ENCODE measurements at places on chromosomes 5 and 9.

GRCh38 chr5:27389696-27390095, 351.3 kb upstream of the CDH9 start:
- DNase-seq, result no peak

DNA sequence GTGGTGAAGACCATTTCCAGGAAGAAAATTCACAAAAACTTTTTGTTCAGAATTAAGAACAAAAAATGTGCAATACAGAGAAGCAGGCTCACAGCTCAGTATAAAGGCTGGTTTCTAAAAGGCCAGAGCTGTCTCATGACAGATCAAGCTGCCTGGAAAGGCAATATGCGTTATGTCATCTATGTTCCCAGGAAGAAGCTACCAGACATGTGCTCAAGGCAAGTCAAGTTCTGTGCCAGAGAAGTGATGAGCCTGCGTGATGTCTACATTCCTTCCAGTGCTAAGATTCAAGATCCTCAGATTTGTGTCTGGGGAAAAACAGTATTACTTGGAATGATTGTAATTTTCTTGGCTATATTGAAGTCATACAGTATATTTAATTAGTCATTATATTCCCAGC, 104.3 kb downstream of the PDE4D start:
- DNase-seq, result no peak

DNA sequence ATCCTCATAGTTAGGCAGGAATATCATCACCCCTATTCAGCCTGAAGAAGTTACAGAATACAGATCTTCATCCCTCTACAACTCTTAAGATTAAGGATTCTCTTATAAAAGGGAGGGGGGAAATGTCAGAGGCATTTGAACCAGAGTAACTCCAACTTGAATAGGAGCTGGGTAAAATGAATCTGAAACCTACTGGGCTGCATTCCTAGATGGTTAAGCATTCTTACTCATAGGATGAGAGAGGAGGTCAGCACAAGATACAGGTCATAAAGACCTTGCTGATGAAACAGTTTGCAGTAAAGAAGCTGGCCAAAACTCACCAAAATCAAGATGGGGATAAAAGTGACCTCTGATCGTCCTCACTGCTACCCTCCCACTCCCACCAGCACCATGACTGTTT, 14.4 kb downstream of the FREM1 start:
- DNase-seq, result no peak

- DNase-seq, result no peak
These were observed 6.9 kb upstream of the LTC4S start for GRCh38 chr5:179786861-179787260.

DNA sequence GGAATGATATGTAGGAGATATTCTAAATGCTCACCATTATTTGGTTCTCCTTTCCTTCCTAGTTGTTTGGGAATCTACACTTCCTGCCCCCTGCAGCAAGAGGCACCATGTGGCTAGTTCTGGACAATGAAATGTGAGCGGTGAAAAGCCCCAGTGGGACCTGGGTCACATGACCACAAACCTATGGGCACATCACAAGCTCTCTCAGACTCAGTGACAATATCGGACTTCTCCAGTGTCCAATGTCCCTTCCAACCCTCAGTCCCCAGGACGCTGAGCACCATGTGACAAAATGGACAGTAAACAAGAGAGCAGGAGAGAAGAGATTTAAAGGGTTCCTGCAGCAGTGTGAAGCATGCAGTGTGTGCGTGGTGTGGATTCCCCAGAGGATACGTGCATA, 44.6 kb upstream of the FOXE1 start:
- no peak for DNase-seq

DNA sequence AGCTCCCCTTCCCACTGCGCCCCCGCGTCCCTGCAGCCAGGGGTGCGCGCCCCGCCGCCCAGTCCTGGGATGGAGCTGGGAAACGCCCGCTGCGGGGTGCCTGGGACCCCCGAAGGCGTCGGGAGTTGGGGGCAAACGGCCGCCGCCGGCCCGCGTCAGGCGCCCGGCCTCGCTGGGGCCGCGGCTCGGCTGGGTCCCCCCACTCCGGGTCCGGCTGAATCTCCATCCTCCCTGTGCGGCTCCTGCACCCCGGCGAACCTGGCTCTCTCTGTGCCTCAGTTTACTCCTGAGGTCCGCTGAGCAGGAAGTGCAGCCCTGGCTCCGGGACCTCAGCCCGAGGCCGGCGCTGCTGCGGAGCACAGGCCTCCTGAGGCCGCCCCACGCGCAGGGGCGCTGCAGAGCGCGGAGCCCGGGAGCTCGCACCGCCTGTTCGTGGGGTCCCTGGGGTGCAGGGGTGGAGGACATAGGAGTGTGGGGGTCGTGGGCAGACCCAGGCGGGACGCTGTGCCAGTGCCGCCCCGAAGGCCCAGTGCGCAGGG, 13.9 kb upstream of the TMEM250 start:
- DNase-seq, result no peak

DNA sequence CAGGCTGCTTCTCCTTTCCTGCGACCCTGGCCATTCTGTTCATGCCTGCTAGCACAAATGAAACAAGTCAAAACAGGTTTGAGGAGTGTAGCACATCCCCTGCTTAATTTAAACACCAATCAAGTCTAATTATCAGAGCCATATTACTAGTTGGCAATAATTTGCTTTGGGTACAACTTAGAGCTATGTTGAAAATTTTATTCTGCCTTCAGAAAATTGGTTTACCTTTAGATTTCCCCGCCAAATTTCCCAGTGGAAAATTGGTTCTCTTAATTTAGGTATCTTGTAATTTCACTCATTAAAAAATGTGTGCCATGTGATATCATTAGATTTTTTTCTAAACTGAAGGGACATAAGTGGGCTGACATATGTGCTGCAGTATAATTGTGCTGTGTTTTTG, 265.8 kb downstream of the MAST4 start:
- no peak for DNase-seq

DNA sequence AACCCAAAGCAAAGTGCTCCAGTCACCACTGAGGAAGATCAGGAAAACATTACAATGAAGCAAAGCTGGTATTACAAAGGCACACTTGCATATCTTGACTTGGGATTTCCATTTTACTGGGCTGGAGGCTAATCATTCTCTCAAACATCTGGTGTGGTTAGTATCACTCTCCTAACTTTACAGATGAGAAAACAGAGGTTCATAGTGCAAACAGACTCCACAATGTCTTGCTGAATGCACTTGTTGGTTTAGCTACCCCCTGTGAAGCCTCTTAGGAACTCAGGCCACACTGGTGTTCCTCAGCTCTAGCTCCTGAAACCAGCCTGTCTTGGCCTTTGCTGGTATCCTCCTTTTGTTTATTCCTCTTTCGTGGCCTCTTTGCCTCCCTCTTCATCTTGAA, 29.5 kb upstream of the SMAD5 start:
- no peak for DNase-seq

DNA sequence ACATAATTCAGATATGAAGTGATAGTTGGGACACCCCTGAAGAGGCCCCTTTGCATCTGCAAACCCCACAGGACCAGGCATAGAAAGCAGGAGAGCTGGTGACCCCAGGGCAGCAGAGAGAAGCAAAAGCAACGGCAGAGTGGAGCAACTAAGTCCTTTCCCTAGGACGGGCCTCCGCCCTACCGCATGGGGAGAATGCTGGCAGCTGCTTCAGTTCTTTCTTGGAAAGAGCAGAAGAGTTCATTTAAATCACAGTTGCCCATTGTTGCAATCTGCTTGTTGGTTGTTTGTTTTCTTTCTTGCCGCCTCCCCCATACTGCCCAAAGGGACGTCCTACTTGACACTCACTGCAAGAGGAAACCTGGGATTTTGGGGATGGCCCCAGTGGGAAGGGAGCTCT, 126.2 kb downstream of the ADAMTS16 start:
- no peak for DNase-seq

DNA sequence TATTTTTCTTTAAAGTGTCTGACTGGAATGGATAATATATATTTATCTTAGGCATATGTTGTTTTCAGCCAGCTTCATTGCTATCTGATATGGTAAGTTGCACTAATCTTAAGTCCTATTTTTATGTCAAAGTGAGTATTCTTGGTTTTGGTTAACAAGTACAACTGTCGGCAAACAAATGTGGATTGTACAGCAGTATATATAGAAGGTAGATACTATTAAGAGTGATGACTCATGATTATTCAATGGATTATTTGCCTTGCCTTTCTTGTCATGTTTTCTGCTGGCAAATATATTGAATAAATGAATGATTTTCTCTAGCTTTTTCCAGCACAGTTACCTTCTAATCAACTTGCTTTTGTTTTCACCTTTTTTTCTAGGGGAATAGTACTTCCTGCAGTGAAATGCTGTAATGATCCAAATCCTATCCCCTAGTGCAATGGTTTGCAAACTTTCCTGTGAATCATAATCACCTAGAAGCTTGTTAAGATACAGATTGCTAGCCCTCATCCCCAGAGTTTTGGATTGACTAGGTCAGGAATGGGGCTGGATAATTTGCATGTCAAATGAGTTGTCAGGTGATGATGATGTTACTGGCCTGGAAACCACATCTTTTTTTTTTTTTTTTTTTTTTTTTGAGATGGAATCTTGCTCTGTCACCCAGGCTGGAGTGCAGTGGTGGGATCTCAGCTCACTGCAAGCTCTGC, 60.8 kb upstream of the ARRDC3 start:
- no peak for DNase-seq

DNA sequence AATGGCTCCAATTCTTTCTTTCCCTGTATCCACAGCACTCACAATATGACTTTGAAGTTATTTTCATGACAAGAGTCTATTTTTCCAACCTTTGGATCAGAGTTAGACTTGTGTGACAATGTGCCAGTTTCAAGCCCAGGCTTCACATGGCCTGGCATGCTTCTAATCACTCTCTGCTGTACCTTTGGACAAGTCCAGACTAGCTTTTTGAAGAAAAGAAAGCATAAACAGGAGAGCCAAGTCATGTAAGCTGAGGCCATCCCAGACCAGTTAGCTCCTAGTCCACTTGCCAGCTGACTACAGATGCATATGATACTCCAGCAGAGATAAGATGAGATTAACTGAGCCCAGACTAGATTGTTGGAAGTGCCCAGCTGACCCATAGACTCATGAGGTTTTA, 513.6 kb upstream of the C9orf72 start:
- no peak for DNase-seq

- no peak for DNase-seq
These were observed 56.1 kb downstream of the SAXO1 start for GRCh38 chr9:18976709-18977531.

GRCh38 chr9:117121316-117121715, 293.5 kb downstream of the ASTN2 start:
- DNase-seq, result no peak

DNA sequence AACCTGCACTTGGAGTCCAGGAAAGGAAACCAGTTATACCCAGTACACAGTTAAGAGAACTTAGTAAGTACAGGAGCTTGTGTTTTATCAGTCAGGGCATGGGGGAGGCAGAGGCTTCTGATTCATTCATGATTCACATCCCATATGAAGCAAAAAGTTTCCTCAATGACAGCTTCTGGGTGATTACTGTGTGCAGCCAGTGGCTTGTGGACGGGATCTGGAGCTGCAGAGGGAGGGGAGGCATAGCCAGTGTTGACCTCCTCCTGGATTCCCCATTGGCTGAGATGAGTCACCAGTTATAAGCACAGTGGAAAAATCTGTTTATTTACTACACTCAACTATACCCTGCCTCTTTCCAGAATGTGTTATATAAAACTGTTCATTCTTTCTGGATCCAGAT, 17.7 kb downstream of the IL31RA start:
- DNase-seq, result peak; percentile 65

GRCh38 chr5:10222326-10222725, 27.4 kb downstream of the ATPSCKMT start:
- DNase-seq, result no peak

- DNase-seq, result no peak
These were observed 15.4 kb upstream of the RANBP17 start for GRCh38 chr5:170846416-170846815.

DNA sequence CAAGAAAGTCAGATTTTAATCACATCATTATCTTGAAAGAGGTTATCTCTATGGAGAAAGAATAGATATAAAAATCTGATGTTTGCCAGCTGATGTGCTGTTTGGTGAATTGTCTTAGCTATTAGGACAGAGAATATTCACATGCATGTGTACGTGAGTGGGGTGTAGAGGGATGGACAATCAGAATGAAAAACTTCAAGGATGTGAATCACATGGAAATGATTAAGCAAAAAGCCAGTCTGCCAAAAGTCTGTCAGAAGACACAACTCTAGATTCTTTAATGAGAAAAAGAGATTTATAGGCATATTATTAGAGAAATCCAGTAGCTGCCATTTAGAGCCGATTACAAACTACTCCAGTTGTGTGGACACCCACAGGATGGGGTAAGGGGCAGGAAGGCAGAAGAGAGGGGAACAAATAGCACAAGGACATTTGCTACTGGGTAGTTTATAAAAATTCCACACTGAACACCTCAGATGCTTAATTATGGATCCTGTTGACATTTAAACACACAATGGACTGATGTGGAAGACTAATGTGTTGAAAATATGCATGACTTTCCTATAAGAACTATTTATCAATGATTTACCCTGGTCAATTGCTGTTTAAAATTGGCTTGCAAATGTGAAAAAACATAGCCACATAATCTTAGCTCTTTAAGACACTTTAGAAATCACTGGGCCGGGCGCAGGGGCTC, 127.4 kb downstream of the PTTG1 start:
- no peak for DNase-seq

DNA sequence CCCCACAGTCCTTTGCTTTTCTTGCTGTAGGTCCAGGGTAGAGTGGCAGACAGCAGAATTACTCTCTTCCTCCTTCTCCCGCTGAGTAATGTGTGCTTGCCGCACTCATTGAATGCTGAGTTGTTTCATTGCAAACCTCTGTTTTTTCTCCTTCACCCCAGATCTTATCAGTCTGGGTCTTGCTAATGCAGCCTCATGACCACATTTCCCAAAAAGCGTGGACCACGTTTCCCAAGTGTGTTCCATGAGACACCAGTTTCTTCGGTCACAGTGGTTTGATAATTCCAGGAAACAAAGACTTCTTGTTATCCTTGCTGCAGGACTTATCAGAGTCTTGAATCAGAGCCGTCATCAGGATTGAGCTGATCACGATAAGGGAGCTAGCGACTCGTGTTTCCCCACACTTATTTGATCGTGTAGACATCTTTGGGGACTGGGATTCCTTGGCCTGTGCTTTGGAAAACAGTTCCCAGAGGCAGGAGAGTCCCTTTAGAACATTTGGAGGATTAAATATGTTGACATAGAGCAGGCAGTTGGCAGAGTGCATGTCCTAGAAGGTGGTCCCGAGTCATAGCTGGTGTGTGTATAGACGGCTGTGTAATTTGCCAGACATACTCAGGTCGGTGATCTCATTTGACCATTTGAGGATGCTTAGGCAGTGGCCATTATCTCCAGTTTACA, 4.4 kb downstream of the LRRC8A start:
- no peak for DNase-seq

- no peak for DNase-seq
These were observed 79.5 kb upstream of the HAPLN1 start for GRCh38 chr5:83800201-83800600.

- DNase-seq, result no peak
These were observed 33.6 kb downstream of the ERMP1 start for GRCh38 chr9:5799314-5799713.

GRCh38 chr9:81980568-81980967, 8.0 kb upstream of the SPATA31D1 start:
- no peak for DNase-seq

- no peak for DNase-seq
These were observed 75.4 kb downstream of the NDUFAF2 start for GRCh38 chr5:61020415-61020814.

- no peak for DNase-seq
These were observed 36.1 kb downstream of the HMCN2 start for GRCh38 chr9:130301483-130302286.
